ENCODE measurements at places on chromosomes 1 and 21.
A peak's percentile ranks its signal among the peaks of the same experiment; 100 is the strongest.

DNA sequence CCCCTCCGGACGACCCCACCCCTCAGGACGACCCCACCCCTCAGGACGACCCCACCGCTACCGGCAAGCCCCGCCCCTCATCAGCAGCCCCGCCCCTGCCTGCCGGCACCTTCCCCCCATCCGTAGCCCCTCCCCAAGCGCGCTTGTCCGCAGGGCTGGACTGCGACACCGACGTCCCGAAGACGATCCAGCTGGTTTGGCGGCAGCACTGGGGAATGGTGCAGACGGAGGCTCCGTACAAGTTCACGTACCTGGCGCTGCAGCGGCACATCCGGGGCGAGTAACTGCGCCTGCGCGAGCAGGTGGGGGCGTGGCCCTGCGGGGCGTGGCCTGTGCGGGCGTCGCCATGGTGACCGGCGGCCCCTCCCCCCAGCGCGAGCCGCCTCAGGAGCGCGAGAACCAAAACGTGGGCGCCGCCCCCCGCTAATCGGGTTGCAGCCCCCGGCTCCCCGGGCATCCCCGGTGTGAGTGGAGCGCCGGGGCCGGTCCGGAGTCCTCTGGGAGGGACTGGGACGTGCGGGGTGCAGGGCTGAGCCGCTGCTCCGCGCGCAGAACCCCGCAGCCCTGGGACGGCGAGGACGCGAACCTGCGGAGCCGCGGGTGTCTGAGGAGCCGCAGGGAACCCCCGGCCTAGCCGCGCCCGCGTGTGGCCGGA lies 4.9 kb downstream of the RNF223 start:
- DNase-seq, result peak; percentile 18

GRCh38 chr1:29490204-29490934 lies 254.0 kb downstream of the PTPRU start:
- DNase-seq, result no peak

DNA sequence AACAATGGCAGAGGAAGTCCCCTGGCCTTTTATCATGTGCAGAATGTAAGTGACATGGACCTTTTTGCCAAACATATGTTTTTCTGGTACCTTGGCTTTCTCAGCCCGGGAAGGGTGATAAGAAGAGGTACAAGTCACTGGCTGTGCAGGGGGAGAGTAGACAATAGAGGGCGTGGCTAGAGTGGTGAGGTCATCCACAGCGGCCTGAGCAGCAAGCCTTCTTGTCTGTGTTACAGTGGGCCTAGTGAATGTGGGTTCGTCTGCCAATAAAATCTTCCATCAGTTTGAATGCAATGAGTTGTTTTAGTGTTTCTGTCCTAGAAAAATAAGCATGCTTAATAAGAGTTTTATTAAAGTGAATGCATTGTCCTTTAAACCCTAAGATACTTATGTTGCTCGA lies 59.0 kb upstream of the PGD start:
- DNase-seq, result no peak

DNA sequence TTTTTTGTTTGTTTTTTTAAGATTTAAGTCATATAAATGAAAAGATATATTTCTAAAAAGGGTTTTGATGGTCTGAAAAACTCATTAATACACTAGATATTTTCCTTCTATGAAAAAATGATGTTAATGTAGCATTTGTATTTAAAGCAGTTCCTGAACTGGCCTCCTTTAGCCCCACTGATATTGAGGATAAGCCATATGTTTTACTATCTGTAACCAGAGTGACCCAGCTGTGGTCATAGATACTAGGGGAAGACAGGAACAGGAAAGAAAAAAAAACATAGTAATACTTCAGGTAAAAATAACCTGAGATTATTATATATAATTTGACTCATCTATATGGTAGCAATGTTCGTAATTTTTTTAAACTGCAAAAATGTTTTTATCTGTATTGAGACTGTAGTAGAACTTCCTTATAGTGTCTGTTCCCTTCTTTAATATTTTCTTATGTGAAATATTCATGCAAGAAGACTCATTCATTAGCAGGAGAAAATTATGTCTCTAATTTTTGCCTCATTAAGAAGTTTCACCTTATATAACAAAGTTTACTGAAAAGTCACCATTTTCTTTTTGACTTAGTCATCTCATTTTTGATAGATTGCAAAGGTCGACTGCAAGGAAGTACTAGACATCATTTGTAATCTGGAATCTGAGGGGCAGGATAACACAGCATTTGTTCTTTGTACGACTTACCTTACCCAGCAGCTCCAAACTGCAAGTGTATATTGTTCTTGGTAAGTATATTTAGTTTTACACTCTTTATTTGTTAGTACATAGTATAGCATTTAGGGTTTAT lies 25.6 kb upstream of the TMCO2 start:
- DNase-seq, result no peak

- no peak for DNase-seq
Observed at GRCh38 chr1:236336084-236336483, 54.3 kb upstream of the ERO1B start.

DNA sequence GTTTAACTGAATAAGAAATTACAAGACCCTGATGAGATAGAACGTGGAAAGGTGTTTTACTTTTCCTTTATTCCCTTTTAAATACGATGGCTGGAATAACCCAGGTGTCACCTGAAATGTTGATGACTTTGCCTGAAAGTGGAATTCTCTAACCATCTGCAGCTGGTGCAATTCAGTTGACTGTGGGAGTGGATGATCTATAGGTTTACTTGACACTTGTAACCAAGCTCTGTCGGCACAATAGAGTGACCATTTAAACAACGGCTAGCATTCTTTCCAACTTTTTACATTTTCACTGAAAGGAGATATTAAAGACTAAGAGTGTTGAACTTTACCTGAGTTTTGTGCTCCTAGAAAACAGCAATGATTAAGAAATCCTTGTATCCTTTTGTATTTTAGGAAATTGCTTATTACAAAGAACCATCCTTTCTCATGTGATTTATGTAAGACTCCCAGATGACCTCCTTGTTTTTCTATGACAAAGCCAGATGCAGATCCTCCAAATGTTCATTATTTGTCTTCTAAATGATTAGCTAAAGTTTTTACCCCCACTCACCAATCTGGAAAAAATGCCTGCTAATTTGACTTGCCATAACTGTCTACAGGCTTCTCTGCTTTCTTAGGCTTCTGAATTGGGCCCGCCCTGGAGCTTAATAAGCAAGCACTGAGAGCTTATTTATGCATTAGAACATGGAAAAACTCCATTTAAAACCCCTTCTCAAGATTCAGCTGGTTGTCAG lies 129.5 kb upstream of the LRRC7 start:
- no peak for DNase-seq

- no peak for DNase-seq
Observed at GRCh38 chr1:193730017-193730416, 543.6 kb upstream of the B3GALT2 start.

GRCh38 chr1:108077991-108078390 lies 113.0 kb upstream of the VAV3 start:
- DNase-seq, result no peak

DNA sequence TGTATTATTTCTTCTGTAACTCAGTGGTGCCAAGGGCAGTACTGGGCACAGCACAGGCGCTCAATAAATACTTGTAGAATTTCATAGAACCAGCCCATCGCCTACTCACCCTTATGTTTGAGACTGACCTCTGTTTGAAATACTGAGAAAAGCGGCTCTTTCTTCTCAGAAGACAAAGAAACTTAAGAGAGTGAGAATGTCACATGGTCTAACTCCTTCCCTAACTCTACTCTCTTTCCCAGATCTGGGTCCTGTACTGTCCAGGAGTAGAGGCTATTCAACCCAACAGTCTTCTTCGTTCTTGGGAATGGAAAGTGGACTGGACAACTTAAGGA lies 4.2 kb downstream of the IGSF8 start:
- DNase-seq, result no peak

- no peak for DNase-seq
Observed at GRCh38 chr1:6509919-6510291, 18.4 kb upstream of the PLEKHG5 start.

DNA sequence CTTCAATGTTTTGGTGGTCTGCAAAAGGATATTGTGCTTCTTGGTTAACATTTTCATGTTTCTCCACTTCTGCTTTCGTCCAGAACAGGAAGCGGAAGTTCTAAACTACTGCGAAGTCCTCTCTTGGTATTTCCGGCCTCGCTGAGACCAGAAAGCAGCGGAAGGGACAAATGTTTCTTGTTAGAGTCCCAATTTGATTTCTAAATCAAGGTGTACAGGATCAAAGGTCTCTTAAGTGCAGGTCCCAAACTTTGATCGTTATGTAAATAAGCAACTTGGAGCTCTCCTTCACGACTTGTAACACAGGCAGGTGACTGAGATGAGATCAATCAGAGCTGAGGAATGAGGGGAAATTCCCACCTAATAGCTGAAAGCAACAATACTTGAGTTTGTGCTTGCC lies 40.1 kb upstream of the HMCN1 start:
- no peak for DNase-seq

DNA sequence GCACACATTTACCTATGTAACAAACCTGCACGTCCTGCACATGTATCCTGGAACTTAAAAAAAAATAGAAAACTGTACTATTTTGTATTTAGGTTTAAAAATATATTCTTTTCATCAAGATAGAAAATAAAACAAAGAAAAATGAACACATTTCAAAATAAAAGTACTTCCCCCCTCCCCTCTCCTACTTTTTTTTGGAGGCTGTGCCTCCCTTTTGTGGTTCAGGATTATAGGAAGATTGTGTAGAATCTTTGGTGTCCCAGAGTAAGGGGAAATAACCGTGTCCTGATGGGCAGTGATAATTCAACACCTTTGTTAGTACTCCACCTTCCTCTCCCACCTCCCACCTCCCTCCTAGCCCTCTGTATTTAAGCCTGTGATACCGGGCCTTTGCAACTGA lies 40.1 kb downstream of the TRIM62 start:
- DNase-seq, result no peak

DNA sequence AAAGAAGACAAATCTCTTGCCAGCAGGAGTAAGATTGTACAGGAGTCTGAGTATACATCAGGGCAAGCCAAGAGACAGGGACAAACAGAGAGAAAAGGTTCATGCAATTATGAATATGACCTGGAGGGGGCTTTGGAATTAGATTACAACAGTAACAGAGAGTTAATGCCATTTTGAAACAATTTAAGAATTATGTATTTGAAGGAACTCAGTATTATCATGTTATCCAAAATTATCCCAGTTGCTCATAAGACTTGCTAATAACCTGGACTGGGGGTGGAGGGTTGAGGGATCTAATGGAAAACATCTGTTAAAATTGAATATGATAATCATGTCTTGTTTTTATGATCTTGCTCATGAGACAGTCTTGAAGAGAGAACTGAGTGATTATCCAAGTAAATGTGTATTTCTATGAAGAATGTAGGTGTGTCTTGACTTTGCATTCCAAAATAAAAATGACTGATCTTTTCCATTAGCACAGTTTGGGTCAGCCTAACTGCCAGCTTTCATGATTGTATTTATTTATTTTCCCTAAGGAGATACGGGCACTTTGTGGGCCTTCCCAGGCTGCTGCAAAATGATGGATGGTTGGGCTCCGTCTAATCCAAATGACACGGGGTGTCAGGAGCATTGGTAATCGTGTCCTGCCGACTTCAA lies 117.7 kb downstream of the ERG start:
- no peak for DNase-seq

DNA sequence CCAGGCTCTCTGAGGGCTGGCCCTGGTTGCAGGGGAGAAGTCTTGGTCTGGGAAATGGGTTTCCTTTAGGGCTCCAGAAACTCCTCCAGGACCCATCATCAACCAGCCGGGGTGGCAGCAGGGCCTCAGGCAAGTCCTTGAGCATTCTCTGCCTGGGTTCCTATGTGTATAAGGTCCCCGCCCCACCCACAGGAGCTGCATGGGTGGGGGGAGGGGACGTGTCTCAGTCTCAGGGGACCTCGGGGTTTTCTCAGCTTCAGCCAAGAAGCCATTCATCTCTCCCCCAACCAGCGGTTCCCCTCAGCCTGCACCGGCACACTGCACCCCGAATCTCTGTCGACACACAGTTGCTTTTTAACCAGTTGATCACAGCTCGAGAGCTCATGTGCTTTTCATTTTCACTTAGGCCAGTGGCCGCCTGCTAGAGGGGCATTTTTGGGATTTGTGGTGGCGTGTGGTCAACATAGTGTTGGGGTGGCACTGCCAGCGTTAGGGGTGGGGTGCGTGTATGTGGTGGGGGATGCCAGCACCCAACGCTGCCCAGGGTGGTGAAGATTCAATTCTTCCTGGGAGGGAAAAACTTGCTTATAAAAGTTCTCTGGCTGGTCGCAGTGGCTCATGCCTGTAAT lies 6.5 kb downstream of the RUNX3 start:
- no peak for DNase-seq

DNA sequence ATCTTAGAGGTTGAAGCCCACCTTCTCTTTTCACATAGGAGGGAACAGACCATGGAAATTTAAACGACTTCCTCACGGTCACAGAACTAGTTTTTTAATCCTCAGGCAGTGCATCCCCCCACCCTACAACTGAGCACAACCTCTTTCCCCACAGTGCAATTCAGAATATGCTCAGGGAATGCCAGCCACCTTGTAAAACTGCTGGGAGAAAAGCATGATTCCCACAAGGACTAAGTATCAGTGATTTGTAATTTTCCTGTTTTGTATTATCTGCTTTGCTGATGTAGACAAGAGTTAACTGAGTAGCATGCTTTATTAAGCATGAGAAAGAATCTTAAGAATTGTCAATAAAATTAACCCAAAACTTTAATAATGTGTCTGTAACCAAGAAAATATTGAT lies 23.8 kb downstream of the TMEM50A start:
- no peak for DNase-seq

- DNase-seq, result no peak
Observed at GRCh38 chr1:114690148-114690547, 5.2 kb downstream of the AMPD1 start.

- peak; percentile 35 for DNase-seq
Observed at GRCh38 chr1:84569216-84569615, 5.0 kb downstream of the CTBS start.

DNA sequence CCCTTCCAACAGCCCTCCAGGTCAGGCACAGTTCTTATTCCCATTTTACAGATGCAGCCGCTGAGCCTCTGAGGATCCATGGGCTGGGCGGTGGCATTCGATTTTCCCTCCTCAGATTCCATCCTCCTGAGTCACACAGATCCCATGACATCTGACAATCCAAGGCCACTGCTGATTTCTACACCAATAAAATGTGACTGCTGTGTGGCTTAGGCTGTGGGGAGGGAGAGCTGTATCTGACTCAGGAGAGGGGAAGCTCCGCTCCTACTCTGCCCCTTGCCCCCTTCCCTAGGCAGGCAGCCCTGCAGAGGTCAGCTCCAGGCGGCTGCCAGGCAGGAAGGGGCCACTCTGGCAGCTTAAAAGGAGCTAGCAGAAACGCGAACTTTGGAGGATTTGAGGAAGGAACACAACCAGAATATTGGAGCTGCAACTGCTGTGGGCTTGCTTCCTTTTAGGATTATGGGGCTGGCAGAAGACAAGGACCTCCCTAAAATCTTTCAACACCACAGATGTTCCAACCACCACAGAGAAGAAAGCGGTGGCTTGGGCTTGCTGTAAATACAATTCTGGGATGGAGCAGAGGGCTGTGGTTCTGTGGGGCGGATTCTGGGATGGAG lies 50.0 kb downstream of the MRPL37 start:
- no peak for DNase-seq

DNA sequence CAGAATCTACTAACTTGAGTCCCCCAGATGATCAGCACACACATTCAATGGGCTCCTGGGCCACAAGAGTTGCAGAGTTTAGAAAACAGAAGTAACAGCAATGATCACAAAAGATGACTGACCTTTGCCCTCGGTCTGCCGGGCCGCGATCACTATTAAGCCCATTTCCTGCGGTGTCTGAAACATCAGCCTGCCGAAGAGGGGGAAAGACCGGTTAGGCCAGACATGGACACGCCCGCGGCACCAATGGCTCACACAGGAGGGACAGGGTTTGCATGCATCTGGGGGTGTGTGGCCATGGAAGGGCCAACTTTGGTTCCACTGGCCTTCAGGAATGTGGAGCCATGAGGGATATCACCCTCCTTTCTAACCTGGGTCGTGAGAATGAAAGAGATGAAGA lies 68.2 kb downstream of the SIM2 start:
- DNase-seq, result no peak
